ENCODE measurements at places on chromosomes 13 and 19.

- no peak for DNase-seq
Observed at GRCh38 chr13:94579063-94579462, 16.9 kb downstream of the TGDS start.

DNA sequence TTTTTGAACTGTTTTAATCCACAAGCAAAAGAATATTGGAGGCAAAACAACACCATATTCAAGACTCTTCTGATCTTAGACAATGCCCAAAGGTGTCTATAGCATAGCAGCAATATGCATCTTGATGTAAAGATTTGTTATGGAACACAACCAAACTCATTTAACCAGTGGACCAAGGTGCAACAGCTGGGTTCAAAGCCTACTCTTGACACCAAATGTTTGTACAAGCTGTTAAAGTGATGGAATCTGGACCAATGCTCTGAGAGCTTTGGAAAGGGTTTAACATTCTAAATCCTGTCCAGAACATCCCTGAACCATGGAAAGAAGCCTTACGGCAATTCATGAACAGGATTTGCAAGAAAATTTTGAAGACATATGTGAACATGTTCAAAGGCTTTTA is 520.0 kb downstream of the GPC6 start:
- DNase-seq = no peak

- no peak for DNase-seq
Observed at GRCh38 chr13:44263751-44264620, 109.6 kb upstream of the SERP2 start.

DNA sequence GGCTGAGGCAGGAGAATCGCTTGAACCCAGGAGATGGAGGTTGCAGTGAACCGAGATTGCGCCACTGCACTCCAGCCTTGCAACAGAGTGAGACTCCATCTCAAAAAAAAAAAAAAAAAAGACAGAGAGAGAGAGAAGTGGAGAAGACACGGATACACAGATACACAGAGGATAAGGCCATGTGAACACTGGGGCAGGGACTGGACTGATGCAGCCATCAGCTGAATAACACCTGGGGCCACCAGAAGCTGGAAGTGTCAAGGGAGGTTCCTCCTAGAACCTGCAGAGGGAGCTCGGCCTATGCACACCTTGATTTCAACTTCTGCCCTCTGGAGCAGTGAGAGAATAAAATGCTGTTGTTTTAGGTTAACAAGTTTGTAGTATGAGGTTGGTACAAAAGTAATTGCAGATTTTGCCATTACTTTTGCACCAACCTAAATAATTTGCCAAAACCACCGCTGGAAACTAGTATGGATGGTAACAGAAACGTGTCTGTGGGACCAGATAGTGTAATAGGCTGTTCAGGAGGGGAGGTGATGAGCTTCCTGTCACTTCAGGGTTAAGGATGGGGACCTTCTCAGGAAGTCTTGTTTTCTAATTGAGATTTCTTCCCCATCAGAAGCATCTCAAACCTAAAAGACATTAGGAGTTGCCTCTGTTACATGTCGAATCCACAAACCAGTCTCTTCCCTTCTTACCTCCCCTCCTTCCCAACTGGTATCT is 36.4 kb upstream of the IGSF23 start:
- DNase-seq = peak; percentile 6

DNA sequence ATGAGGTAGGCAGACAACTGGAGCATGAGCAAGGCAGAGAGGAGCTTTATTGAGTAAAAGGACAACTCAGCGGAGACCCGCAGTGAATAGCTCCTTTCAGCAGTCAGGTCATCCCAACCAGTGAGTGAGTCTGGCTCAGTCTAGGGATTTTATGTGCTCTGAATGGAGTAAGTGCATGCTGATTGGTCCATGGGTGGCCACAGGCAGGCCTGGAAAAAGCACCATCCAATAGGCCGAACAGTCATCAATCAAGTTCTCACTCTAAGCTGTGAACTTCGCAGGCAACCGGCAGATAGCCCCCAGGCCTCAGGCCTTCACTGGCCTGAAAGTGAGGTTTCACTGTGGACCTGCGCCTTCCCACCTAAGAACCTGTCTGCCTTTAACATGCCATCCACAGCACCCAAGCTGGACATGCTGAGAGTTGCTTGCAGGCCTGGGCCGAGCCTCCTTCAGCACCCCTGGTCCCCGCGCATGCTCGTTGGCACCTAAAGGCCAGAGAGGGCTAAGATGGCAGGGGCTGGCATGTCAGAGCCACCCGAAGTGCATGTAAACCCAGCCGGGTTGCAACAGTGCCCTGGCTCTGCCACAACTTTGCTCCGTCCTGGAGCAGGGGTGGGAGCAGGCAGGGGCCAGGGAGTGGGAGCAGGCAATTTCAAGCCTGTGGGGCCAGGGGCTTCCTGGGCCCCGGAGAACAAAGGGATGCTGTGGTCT is 698.7 kb downstream of the SLITRK1 start:
- DNase-seq = no peak

DNA sequence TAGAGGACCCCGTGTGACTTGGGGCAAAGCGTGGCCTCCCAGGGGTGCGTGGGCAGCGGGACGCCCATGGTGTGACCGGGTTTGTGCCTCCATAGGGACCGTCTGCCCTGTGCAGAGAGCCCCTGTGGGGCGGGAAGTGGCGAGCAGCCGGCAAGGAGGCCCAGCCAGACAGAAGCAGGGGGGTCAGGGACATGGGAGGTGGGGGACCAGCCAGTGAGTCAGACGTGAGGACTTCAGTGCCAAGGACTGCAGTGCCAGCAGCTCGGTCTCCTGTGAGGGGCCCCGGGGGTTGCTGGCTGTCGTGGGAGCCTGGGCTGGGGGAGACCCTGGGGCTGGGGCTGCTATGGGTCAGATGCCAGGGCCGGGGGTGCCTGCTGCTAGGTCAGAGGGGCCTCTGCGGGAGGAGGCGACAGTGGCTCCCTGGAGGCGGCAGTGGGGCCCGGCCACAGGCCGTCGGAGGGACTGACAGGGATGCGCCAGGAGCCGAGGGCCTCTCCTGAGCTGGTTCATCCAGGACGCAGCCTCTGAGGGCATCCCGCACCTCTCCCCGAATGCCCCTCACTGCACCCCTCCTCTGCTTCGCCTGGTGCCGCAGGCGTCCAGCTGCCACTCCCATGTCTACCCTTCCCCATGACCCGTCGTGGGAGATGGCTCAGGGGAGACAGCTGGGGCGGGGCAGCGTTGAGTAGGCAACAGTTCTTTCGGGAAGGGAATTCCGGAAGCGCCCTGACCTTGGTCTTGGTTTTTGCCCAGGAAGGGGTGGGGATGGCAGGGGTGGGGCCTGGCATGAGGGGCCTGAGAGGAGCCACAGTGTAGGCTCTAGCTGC is 80.0 kb downstream of the KDM4B start:
- DNase-seq = no peak
